Astrocyte of the spinal cord (primary cell): ENCODE measurements at places on chromosomes 2 and 18.

DNA sequence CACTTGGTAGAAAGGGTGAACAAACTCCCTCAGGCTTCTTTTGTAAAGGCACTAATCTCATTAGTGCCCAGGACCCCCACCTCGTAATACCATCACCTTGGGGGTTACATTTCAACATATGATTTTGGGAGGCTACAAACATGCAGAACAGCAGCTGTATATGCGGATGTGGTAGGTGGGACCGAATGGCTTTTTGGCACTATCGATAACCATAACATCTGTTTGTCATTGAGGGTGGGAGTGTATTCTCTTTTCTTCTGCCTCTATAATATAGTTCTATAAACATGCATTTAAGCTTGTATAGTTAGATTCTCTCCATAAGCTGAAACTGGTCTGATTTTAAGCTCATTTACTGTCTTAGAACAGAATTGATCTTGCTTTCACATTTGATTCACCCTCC is 239.1 kb upstream of the BOD1L2 start:
- DNase-seq: no peak

DNA sequence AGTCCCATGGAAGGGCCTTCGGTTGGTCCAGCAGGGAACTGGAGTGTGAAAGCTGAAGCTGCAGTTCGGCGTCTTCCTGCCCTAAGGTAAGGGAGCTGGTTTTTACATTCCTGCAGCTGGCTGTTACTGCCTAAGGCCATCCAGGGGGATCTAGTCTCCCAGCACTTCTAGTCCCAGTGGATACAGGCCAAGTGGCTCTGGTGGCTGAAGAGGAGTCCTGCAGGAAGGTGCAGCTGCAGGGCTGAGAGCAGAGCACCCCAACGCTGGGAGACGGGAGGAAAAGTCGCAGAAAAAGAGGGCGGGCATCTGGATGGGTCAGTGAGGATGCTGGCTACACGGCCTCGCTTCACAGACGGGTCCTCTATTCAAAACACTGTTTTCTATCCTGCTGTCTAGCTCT is 225.0 kb upstream of the HS6ST1 start:
- no peak for DNase-seq

DNA sequence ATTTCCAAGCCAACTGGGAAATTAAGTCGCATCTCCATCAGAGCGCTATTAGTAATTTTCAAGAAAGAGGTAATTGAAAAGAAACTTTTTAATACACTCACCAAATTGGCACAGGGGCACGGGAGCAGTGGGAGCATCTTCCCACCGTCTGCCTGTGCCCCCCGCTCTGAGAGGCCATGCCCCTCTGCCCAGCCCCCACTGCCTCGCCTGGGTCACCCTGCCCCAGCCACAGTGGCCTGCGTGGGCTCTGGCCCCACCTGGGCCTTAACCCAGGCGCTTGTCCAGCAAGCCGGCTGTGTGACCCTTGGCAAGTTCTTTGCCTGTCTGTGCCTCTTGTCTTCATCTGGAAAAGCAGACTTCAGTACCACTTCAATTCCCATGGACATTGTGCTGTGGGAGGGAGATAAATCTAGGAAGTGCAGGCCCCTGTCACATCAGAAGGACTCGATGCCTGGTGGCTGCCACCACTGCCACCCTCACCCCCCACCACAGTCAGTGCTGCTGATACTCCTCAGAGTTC is 31.9 kb downstream of the GLI2 start:
- no peak for DNase-seq

DNA sequence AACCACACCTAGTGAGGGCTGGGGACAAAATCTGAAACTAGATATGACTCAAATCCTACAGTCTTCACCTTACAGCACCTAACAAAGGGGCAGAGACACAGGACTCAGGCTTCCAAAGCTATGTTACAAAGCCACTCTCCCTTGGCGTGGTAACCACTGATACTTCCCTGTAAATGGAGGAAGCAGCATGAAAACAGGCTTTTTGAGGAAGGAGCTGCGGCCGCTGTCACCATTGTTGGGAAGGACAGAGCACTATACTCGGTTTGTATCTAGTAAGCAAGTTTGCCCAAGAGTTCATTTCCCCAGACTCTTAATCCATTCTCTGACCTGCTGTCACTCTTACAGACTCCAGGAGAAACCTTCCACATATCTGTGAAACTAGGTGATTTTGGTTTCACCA is 60.3 kb downstream of the LONRF2 start:
- no peak for DNase-seq

GRCh38 chr2:37621199-37621598 is 50.2 kb downstream of the CDC42EP3 start:
- no peak for DNase-seq

- no peak for DNase-seq
Measured at GRCh38 chr2:236884569-236885175, 201.0 kb upstream of the COPS8 start.

DNA sequence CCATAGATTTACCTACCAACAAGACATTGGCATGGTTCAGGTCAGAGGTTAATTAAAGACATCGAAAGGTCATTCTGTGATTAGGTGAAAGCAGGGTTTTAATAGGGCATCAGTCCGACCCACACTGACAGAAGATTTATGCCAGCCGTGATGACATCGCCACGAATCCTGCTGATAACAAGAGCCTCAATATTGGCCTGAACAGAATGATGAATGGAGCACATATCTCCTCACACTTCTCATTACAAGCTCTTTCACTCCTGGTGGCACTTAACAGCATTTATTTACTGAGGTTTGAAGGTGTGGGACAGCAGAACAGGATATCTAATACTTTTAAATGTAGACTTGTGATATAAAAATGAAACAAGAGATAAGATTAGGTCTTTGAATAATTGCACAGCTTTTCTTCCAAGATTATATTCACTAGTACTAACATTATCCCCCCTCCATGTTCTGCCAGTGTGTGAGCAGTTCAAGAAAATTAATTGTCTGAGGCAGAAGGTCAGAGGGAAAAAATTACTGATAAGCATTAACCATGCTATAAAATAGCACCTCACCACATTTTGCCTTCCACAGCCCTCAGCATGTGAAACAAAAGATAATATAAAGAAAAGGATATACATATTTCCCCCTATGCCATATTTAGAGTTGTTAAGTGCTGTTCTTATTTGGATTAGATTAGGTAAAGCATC is 23.1 kb upstream of the INSIG2 start:
- no peak for DNase-seq

DNA sequence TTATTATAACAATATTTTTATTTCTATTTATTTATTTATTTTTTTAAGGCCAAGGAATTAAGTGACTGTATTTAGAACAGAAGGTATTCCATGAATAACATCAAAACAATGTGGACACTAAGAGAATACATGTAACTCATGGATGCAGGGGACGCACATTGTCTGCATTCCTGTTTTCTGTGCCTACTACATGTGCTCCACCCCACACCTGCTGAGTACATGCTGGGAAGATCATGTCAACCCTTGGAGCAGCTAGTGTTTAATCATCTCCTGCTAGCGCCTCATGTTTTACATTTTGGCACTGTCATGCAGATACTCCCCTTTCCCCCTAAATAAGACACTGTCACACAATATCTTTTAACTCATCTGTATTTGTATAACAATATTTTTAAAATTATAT is 29.3 kb downstream of the DPYSL5 start:
- no peak for DNase-seq

- DNase-seq: no peak
Measured at GRCh38 chr2:169072163-169072925, 3.0 kb downstream of the DHRS9 start.

GRCh38 chr18:78123926-78124797 is 855.5 kb upstream of the SALL3 start:
- DNase-seq: no peak

DNA sequence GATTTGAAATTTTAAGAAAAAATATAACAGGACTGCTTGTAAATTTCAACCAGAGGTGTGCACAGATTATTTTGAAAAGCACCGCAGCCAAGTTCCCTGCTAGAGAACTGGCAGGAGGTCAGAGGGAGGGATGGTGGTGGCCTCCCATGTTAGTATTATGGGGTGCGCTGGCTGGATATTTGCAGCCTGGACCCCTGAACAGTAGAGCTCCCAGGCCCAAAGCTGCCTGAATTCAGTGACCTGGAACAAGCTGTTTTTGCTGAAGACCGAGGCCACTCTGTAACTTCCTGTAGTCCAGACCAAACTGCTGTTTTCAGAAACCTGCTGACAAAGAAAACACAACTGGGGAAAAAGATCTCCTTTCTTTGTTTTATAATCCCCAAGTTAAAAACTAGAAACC is 314.3 kb downstream of the TNS1 start:
- DNase-seq: peak; percentile 21

- no peak for DNase-seq
Measured at GRCh38 chr18:49628119-49628518, 66.3 kb downstream of the LIPG start.

DNA sequence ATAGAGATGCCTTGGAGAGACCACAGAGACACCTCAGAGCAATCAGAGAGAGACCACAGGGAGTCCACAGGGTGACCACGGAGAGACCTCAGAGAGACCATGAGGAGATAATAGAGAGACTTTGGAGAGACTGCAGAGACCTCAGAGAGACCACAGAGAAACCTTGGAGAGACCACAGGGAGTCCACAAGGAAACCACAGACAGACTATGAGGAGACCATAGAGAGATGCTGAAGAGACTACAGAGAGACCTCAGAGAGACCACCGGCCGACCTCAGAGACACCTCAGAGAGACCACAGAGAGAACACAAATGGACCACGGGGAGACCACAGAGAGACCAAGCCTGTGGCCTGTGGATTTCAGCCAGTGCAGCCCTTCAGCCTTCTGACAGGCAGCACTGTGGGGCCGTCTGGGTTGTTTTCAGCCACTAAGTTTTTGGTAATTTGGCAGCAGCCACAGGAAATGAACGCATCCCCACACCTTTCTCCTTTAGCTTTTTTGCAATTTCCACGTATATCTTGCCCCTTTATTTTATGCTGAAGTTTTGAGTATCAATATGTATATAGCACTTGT is 11.4 kb upstream of the TMEM18 start:
- DNase-seq: no peak

GRCh38 chr18:79523736-79524180 is 128.0 kb downstream of the NFATC1 start:
- no peak for DNase-seq

DNA sequence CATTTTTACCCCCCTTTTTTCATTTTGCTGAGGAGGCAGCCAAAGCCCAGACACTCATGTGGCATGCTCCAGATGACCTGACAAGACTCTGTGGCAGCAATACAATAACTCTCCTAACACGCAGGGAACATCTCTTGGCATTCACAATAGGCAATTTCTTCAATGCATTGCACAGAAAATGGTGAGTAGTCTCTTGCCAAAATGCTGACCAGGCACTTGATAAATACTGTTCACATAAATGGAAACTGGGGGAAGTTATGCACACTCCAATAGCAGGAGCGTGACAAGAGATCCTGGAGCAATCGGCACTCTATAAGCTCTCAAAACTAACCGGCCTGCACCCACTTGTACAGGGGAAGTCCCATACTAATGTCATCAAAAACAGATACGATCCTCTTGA is 66.3 kb downstream of the NBAS start:
- no peak for DNase-seq

DNA sequence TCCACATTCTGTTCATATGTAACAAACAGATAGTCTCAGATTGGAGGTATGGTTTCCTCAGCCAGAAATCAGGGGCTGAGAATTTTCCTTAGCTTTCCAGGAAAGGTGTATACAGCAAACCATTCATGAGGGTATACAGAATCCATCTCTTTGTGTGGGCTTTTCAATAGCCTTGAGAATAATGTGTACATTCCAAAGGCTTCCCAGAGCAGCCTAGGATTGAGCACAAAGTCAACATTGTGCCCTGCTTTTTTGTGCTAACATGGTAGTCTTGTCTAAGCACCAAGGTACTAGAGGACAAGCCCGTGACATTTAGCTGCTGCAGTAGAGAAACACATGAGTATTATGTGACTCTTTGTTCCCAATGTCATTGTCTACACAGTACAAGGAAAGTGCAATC is 322.1 kb upstream of the TANK start:
- no peak for DNase-seq

DNA sequence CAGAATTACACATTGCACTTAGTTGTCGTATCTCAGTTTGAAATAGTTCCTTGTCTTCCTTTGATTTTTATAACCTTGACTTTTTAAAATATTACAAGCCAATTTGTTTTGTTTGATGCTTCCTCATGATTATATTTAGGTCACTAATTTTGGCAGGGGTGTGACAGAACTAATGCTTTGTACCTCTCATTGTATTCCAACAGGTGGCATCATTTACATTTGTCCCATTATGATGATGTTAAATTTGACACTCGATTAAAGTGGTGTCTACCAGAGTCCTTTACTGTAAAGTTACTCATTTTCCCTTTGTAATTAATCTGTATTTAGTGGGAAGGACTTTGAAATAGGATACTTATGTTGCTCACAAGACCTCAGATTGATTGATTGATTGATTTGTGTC is 21.5 kb upstream of the MFSD2B start:
- no peak for DNase-seq

DNA sequence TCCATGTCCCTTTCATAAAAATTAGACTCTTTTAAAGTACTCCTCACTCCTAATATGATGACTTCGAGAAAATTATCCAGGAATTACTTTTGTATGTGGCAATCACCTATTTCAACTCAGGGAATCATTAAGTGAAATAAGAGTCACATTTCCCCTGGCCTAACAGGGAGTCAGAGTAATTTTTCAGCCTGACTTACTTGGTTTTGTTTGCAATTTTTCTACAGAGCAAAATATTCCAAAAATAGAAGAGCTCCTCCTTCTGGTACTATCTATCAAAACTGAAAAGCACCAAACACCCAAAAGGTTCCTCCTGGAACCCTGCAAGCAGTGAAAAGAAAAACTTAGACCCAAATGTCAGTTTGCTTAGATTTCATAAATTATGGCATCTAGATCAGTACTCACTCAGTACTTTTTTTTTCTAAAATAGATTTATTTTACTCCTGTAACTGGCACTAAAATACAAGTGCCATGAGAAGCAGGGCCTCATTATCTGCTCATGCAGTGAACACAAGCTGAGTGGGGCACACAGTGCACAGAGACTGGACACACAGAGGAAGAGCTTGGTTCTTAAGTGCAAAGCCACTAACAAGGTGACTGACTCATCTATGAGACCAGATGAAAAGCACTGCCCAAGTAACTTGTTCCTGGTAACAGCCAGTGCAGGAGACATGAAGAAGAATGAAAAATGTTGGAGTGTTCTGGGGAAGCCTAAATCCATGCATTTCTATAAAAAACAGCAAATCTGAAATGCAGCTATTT is 28.7 kb downstream of the ACAA2 start:
- peak; percentile 13 for DNase-seq

DNA sequence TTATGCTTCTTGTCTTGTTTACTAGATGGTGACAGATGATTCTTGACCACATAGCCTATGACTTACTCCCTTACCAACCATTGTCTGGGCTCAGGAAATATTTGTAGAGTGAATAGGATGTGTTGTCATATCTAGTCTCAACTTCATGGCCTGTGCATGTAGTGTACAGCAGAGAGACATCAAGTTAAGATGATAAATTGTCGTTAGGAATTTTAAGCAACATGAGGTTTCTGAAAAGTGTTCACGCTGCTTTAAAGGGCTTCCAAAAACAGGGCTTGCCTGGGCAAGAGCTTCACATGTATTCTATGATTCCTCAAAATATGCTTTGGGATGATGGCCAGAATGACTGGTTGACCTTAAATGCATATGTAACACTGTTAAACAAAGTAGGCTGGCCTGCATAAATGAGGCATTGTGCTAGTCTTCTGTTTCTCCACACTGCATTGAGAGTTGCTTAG is 424.0 kb downstream of the RND3 start:
- peak; percentile 36 for DNase-seq
